ENCODE measurements at places on chromosomes 12 and 14. TPM values are rescaled to one million over a fixed set of nuclear protein-coding genes. Genes with fewer than 3 reads are reported as not detected.

ATP5F1B gene
- 444 TPM for total RNA-seq

FOXN4 gene
- not detected for total RNA-seq

CDKL1 gene
- total RNA-seq = 28.3 TPM

TEX52 gene
- not detected for total RNA-seq

MVK gene
- total RNA-seq = 6.7 TPM

YARS2 gene
- 29.9 TPM for total RNA-seq

C3AR1 gene
- 0.22 TPM for total RNA-seq

LRRC10 gene
- total RNA-seq = not detected

Data from lung microvascular endothelial cell (primary cell).